ENCODE measurements at places on chromosomes 1 and 21. TPM values are rescaled to one million over a fixed set of nuclear protein-coding genes. Genes with fewer than 3 reads are reported as not detected.

GRCh38 chr1:178607718-178608408 lies 95.0 kb downstream of the TEX35 start:
- DNase-seq = no peak

DNA sequence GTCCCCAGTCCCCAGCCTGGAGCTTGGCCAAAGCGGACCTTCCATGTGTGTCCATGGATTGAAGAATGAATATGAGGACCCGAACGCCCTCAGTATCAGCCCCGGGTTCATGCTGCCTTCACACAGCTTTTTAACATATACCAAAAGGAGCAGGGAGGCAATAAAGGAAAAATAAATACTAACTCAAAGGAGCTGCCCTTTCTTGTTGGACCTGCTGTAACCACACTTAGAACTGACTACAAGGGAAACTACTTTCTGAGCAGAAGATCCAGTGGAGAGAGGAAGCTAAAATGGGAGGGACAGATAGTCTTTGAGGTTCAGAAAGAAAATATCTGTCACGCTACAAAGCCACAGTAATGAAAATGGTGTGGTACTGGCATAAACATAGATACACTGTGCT lies 48.6 kb downstream of the CNN3 start:
- DNase-seq = no peak

DNA sequence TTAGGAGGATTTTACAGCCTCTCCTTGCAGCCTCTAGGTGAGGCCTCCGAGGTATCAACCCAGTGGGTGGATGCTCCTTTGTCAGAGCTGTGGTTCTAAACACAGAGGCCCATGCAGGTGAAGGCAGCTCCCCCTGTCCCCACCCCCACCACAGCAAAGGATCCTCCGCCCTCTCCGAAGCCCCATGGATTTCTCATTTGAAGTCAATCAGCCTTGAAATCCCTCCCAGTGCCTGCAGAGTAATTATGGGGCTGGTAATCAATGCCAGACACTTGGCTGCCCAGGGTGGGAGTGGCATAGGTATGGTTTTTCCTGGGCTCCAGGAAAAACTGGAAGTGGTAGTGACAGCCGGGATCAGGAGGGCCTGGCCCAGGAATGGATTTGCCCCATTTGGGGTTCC lies 119.5 kb upstream of the CSF3R start:
- DNase-seq = no peak

GRCh38 chr1:113784104-113784779 lies 25.0 kb upstream of the PHTF1 start:
- DNase-seq = no peak

DNA sequence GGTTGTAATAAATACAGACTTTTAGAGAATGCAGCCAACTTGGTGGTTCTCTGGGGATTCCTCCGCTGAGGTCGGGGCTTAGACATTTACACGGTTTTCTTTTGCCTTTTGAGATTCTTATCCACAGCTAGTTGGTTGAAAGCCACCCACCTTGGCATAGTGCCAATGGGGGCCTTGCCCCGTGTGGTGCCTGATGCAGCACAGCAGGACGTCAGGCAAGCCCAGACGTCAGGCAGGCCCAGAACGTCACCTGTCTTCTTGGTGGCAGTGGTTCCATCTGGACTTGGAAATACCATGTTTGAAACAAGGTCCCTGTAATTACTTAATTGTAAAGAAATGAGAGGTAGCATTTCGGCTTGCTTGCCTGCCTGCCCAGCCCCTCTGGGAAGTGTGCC lies 78.5 kb downstream of the GALNT2 start:
- no peak for DNase-seq

DNA sequence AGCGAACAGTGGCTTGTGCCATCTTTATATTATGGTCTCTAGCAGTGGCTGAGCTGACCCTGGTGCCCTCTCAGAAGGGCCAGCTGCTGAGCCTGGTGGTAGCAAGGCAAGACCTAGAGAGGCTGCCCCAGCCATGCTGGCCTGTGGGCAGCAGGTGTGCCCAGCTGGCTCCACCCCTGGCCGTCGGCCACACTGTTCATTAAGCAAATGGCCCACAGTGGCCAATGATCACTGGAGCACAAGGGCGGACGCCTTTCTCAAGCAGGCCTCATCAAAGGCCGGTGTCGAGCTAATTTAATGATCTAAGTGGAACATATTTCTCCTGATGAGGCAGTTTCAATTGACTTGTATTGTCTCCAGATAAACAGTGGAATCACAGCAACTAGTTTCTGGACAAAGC lies 89.4 kb downstream of the GRIK3 start:
- no peak for DNase-seq

DNA sequence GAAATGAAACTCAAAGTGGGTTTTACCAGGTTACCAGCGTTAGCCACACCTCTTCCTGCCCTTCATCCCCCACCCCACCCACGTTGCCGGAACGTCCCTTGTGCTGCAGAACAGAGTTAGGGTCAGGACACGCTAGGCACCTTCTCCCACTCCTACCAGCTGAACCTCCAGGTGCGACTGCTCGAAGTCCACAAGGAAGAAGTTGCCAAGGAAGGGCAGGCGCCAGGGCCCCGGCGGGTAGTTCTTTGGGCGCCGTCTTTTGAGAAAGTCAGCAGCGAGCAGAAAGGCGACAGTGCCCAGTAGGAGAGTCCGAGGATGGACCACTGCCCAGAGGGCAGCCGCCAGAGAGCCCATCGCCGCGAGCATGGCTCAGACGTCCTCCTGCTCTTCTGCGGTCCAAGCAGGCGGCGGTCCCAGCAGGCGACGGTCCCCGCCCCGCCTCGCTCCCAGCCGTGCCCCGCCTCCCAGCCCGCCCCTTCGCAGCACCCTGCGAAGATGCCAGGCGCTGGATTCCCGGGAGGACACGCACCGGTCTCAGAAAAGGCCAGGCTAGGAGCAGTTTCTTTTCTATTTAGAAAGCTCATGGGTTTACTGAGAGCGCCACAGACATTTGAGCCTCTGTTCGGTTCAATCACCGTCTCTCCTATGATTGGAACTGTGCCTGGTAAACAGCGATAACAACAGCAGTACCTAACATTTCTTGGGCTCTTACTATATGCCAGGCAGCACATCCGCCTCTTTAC lies at the start of gene CYP2J2:
Gene CYP2J2, minus strand, starts transcription at position 393 of the 743 bp plus-strand sequence. Its CDS starts 27 bp downstream, at position 366.
- peak; percentile 86 for DNase-seq

- DNase-seq = no peak
These were observed 23.8 kb downstream of the EPHA10 start for GRCh38 chr1:37741130-37741529.

GRCh38 chr1:57464756-57465155 lies 40.9 kb upstream of the DAB1 start:
- DNase-seq = no peak

DNA sequence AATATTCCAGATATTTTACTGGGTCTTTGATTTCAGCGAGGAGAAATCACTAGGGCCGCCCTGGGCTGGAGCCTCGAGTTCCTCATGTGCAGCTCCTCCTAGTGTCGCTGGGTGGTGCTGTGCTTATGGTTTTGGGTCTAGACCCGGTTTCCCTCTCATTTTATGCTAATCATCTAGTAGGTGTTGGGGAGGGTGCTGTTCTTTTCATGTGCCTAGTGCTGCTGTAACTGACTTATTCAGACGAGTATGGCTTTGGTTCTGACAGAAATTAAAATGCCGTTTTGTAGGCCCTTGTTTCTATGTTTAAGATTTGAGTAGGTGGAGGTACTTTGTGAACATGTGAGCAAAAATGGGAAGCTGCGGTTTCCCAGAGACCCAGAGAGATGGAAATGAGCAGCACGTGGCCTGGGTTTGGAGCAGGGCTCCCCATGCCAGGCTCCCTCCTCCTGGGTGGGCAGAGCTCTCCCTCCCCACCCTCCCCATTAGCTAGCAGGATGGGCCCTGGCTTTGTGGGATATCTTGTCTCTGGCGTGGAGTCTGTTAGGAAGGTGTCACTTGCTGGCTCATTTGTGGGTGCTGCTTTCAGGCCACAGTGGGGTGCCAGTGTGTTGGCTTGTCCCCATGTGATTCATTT lies 74.0 kb upstream of the GPR88 start:
- DNase-seq = peak; percentile 45

DNA sequence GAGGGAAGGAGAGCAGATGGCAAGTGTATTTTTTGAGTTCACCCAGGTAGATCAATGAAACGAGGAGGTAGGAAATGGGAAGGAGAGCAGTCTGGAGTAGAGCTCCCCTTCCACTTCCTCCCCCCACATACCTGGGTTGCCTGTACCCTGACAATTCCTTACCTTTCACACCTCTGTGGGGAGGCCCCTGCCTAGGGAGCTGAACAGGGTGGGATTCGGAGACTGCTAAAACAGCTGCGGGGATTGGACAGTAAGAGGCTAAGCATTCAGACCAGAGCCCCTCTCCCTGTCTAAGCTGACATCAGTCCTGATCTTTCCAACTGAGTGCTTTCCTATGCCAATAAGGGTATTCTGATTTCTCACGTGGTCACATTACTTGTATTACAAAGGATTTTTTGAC lies 14.5 kb downstream of the RCSD1 start:
- DNase-seq = no peak

DNA sequence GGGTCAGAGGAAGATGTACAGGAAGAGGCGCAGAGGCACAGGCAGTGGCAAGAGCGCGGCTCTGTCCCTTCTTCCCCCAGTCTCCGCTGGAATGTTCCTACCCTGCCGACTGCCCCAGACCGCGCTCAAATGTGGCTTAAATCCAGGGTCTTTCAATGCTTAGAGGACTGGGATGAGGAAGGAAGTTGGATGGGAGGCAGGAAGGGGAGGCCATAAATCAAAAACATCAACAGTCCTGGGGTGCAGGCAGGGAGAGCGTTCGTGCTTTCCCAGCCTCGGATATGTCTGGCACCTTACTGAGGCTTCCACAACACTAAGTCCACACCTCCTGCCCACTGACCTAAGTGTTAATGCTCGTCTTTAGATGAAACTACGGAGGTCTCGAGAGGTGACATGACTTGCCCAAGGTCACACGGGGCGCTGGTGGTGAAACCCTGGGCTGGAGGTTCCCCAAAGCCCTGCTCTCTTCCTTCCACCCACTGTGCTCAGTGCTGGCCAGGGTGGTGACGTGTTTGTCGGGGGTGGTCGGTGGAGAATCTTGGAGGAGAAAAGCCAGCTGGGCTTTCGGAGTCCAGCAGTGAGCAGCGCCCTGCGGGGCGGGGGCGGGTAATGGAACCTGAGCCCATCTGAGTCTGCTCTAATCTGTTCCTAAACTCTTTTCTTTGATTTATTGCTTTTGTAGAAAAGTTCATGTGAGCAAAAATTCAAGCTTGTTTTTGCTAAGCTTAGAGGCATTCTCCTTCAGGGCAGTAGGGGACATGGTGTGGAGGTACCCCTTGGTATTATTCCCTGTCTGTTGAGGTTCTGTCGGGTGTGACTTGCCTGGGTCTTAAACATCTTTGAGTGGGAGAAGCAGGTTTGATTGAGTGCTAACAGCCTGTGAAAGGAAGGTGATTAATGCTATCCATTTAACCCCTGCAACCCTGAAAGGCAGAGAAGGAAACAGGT lies 708 bp downstream of the CDA start:
- DNase-seq = peak; percentile 32

- peak; percentile 42 for DNase-seq
These were observed 143.2 kb downstream of the NOS1AP start for GRCh38 chr1:162212713-162213112.

- no peak for DNase-seq
These were observed 17.0 kb downstream of the ATP5PO start for GRCh38 chr21:33898586-33898985.

- DNase-seq = no peak
These were observed 395.7 kb downstream of the BRINP2 start for GRCh38 chr1:177566495-177566894.

- no peak for DNase-seq
These were observed 93.1 kb downstream of the UCHL5 start for GRCh38 chr1:192966073-192966472.

TNFRSF4 gene
- total RNA-seq = 1.2 TPM

TRNP1 gene
- 2.5 TPM for total RNA-seq

SPATA6 gene
- 9.4 TPM for total RNA-seq

ALX3 gene
- total RNA-seq = not detected

SLAMF7 gene
- 4.9 TPM for total RNA-seq

PCBP3 gene
- 5.3 TPM for total RNA-seq

ZNF593OS gene
- not detected for total RNA-seq

PTAFR gene
- 3.9 TPM for total RNA-seq

Measured in colonic mucosa (tissue), 4 donors.